ENCODE measurements at places on chromosomes 6 and 20.

GRCh38 chr6:43089874-43090558, 13.9 kb downstream of the PTK7 start:
- no peak for DNase-seq

GRCh38 chr20:54152227-54153040, 21.4 kb downstream of the CYP24A1 start:
- no peak for DNase-seq

- DNase-seq, result peak; percentile 26
Measured at GRCh38 chr20:34528921-34529297, 12.7 kb downstream of the DYNLRB1 start.

- DNase-seq, result peak; percentile 85
Measured at GRCh38 chr6:6699741-6700367, 111.3 kb downstream of the LY86 start.

DNA sequence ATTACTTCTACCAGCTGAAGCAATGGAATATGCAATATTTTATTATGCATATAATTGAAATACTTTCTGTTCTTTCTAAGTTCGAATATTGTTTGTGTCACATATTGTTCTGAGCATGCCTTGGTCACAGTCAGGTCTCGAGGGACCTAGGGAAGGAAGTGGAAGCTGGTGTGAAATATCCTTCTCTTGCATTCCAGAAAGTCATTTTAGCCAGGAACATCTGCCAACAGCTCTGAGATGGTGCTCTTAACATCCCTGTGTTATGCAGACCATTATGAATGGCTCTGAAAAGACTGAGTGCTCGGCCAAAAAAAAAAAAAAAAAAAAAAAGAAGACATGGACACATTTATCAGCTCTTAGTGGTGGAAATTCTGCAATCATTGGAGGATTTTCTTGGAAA, 132.7 kb upstream of the JAG1 start:
- DNase-seq, result no peak

DNA sequence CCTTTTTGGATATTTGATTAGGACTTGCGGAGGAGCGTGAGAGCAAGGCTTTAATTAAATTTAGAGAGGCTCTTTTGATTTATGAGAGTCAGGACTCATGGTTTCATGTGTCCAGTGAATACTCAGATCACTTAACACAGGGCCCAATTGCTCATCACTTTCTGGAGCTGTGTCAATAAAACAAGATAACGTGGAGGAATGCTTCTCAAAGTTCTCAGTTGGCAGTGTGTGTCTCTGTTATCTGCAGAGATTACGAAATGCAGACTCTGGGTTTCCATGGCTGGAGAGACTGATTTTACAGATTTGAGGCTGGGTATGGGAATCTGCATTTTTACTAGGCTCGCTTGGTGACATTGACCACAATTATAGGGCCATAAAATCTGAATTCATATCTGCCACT, 335.8 kb upstream of the FLRT3 start:
- no peak for DNase-seq

DNA sequence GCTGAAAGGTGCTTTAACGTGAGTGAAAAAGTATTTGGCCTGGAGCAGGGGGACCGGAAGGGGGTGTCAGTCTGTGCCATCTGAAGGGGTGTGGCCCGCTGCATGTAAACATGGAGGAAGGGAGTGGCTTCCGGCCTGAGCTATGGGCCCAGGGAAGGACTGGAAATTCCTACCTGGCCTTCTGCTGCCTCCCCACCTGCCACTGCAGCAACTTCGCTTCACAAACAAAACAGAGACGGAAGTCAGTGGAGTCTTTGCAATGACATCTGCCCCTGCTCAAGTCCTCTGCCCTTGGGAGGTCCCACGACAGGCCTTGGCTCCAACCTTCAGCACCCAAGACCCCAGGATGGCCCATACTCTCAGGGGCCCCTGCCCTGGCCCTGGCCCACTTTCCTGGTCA, 28.1 kb upstream of the FOXP4 start:
- no peak for DNase-seq

DNA sequence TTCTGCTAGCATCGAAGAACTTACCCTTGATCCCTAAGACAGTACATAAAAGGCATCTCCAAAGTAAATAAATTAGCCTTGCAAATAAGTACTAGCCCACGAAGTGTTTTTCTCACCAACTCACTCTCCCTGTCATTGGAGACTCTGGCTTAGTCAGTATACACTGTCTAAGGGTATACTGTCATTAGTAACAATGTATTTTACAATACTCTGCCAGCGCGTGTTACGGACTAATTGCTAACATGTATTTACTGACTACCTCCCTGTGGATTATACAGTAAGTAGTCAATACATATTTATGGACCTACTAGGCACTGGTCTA, 72.1 kb downstream of the NFATC2 start:
- DNase-seq, result no peak

DNA sequence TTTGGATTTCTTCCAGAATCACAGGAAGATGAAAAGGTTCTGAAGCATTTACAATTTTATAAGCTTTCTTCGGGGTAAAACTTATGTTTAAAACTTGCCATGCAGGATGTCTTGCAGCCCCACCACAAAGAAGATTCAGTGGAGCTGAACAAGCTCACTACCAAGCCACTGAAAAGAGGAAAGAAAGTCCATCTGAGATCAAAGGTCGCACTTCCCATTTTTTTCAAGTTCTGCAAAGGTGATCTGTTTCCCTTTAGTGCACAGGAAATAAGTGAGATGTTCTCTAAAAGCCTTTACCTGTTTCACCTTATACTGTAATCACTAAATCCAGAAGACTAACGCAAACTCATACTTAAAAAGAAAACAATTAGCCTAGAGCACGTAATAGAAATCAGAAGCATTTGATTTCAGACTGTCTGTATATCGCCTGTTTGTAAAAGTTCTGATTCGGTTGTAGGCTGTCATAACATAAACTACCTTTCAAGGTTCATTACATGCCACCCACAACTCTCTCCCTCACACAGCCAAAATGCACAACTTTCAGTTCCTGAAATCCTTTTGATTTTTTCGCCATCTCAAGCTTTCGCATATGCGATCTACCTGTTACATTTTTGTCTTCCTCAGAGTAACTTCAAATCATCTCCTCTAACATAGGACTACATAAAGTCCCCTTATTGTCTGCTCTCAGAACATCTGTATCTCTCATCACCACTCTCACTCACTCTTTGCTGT, 1.8 kb downstream of the ECHDC1 start:
- DNase-seq, result no peak

DNA sequence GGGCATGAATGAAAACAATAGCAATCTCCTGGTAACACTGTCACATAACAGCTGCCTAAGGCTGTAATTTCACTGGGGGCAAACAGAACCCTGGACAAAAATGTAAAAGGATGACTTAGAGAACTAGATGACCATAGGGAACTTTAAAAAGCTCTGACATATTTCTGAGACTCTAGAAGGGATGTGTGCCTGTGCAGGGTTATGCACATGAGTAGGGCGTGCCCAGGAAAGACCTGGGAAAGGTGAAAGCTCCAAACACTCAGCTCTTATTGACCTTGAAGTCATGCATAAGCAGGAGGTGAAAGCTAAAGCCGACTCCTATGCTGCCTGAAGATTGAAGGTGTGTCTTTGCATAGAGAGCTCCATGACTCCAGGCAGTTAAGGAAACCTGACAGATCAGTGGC, 118.4 kb upstream of the BTBD3 start:
- DNase-seq, result no peak

GRCh38 chr6:44228433-44228832, 5.0 kb downstream of the SLC29A1 start:
- DNase-seq, result no peak
